ENCODE measurements at places on chromosomes 6 and 20. TPM values are rescaled to one million over a fixed set of nuclear protein-coding genes. Genes with fewer than 3 reads are reported as not detected.

Gene GSTA1
- polyA plus RNA-seq = 0.35 TPM

Gene NNAT
- 2.0 TPM for polyA plus RNA-seq

Gene ISM1
- polyA plus RNA-seq = 0.56 TPM

Gene SLC22A16
- 0.03 TPM for polyA plus RNA-seq

DNA sequence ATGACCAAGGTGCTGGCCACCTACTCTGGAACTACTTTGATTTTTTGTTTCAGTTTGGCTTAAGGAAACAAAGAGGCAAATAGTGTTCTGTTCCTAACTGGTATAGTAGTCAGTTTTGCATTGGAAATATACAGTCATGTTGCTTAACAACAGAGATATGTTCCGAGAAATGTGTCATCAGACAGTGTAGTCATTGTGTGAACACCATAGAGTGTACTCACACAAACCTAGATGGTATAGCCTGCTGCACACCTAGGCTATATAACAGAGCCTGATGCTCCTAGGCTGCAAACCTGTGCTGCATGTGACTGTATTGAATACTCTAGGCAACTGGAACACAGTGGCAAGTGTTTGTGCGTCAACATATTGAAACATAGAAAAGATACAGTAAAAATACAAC is 80.4 kb downstream of the ARID1B start:
- DNase-seq = no peak

GRCh38 chr6:33904050-33904746 is 100.4 kb upstream of the MLN start:
- DNase-seq = no peak

GRCh38 chr6:157240960-157241311 is 82.4 kb downstream of the TMEM242 start:
- DNase-seq = no peak

GRCh38 chr6:167937301-167937700 is 60.2 kb upstream of the KIF25 start:
- DNase-seq = no peak

DNA sequence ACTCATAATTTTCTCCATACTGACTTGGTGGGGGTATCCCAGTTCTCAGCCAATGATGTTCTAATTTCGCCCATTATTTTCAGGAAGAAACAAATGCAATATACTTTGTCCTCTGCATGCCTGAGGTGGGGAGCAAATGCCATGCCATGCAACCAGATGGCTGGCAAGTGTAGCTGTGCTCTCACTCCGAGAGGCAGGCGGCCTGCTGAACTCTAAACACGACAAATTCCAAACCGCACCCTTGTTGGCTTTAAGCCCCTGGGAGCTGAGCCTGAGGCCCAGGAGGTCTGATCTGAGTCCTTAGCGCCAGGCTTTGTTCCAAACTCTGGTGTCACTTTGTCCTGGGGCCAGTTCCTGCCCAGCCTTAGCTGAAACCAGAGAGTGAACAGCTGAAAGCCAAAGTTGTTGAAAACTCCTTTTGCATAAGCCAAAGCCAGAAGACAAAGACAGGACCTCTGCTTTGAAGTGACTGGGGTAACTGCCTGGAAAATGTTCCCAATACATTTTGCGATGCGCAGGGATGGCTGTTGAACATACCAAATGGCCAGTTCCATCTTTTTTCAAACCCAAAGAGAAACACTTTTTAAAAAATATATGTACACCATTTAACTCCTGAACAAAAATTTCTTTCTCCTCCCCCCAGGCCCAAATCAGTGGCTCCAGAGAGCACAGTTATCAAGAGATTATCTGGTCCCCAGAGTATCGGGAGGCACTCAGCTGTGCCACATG is 46.2 kb downstream of the TTI1 start:
- peak; percentile 80 for DNase-seq

All from psoas muscle (tissue), 8 donors.